Stimulated activated naive CD8-positive, alpha-beta T cell treated with anti-CD3 and anti-CD28 coated beads, Interleukin-15, amount 100 ng/mL, for 72 hours (primary cell): ENCODE measurements at places on chromosomes 11 and 22.
A peak's percentile ranks its signal among the peaks of the same experiment; 100 is the strongest.

DNA sequence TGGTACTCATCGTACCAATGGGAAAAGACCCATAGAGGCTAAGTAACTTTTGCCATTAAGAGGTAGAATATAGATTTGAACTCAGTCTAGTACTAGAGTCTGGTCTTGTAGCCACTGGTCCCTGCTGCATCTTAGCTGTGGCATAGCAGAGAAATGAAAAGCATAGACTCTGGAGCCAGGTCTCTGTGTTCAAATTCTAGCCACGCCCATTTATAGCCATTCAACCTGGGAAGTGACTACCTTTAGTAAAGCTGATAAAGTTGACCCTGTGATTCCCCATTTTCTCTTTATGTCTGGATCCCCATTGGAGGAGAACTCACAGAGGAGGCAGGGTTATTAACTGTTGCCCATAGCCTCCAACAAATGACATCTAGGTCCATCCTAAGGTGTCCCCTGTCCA, 113.6 kb downstream of the ME3 start:
- no peak for DNase-seq

DNA sequence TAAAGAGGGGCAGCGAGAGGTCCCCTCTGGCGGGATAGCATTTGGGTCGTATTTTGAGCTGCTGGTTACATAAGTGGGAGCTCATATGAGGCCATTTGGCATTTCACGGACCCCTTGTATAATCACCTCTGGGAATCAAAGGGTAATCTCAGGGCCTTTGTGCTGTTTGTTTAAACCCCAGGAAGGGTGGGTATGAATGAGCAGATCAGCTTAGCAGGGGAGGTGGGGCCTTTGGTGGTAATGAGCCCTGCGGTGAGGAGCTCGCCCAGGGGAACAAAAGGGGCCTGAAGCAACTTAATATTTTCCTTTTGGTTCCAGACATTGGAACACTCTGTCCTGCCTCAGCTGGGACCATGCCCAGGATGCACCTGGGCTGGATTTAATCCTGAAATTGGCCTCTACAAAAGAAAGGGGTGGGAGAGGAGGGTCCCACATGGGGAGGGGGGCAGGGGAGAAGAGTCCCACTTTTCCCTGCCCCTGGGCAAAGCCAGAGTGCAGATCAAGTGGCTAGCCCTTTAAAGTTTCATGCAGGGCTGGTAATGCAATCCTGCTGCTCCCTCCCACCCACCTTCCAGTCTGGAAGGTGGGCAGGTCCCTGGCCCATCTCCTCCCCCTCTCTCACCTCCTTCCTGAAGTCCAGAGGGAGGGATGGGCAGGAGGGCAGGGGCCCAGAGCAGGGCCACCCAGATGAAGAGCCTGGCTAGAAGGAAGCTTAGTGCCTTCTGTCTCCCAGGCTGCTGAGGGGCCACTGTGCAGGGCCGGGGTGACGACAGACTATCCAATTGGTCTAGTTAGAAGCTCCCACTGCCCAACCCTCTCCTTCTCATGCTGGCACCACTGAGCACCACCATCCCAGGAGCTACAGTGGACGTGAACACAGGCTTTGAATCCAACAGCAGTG, 10.5 kb downstream of the TSKU start:
- no peak for DNase-seq

- no peak for DNase-seq
Measured at GRCh38 chr22:37803639-37804351, 3.9 kb upstream of the GCAT start.

- DNase-seq, result no peak
Measured at GRCh38 chr22:37228106-37229011, 15.7 kb downstream of the RAC2 start.

DNA sequence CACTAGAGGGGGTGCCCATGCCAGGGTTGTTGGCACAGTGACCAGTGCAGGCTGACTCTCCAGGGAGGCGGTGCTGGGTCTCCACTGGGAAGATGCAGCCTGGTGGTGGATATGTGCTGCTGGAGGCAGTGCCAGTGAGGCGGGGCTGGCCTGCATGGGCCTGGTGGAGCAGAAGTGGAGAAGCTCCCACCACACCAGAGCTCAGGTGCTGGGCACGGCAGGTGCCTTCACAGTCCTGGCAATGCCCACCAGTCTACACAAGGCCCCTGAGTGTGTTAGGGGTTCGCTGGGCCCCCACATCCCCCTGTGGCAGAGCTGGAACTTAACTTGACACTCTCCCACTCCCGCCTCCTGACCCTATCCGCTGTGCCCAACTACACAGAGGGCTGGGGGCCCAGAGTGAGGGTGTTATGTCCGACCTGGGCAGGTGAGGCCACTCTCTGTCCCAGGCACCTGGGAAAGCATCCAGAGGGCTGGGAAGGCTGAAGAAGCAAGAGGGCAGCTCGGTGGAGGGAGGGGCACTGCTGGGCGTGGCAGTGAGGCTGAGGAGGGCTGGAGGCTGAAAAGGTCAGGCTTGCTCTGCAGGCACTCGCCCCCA, 102.4 kb upstream of the B3GAT1 start:
- no peak for DNase-seq

GRCh38 chr11:100119176-100119575, 567.9 kb upstream of the ARHGAP42 start:
- DNase-seq, result no peak

DNA sequence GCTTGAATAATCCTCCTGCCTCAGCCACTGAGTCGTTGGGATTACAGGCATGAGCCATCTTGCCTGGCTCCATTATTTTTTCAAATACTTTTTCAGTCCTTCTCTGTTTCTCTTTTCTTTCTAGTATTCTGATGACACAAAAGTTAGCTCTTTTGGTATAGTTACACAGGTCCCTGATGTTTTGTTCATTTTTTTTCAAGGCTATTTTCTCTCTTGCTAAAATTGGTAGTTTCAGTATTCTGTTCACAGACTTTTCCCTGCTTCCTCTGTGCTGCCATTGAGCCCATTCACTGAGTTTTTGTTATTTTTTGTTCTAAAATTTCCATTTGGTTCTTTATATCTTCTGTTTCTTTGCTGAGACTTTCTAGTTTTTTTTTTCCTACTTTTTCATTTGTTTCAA, 166.5 kb downstream of the UVRAG start:
- DNase-seq, result no peak

DNA sequence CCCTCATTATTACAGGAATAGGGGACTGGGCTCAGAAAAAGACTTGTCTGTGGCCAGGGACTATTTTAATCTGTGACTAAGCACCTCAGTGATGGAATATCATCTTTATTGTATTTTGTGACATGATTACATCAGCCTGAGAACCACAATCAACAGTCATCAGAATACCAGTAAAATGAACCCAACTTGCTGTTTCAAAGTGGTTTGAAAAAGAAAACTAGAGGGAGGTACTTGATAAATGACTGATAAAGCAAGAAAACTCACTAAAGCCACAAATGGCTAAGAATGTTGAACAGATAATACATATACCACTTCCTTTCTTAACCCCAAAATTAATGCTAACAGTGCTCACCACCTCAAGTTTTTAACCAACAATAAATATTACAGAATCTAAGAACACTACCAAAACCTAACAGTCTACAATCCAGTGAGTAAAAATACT, 155.7 kb downstream of the ATG16L2 start:
- DNase-seq, result peak; percentile 32

DNA sequence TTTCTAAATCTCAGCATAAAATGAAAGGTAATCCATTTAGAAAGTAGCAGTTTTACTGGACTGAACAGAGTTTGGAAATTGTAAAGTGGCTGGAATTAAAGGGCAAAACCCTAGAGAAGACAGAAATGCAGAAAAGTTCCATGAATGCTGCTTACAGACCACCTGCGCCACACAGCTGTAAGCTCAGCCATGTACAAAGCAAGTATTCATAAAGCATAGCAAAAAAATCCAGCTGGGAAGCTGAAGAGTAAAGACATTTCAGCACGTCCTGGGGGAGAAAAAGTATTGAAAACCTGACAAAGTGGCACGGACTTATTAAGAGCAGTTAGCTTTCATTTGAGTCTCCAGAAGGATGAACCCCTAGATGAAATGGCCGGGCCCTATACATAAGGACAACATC, 220.1 kb upstream of the CNTN5 start:
- no peak for DNase-seq

GRCh38 chr11:33734441-33735270, 1.6 kb downstream of the CD59 start:
- DNase-seq, result no peak

DNA sequence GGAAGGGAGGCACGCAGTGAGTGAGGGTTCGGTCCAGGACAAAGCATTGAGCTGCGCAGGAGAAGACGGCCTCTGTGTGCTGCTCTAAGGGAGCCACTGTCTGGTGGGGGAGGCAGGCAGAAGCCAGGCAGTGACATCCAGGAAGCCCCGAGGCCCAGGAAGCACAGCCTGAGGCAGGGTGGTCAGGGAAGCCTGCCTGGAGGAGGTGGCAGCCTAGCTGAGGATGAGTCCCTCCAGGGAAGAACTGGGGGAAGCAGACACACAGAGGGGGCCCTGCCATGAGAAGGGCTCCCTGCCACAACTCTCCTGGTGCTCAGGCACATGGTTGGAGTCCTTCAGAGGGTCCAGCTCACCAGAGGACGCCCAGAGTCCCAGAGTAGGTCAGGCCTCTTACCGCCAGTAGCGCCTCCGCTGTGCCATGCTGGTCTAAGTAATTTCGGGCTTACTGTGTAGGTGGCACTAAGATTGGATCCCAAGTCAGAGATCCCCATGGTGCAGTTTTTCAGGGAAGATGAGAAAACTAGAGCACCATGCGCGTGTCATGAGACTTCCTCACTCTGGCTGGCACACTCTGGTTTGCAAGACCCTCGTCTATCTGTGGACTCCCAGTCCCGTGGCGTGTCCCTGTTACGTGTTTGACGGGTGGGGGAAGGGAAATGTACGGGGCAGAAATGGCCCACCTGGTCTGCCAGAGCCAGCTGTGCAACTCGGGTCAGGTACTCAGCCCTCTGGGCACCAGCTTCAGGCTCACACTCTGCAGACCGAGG, 887.2 kb downstream of the BRD1 start:
- DNase-seq, result no peak

GRCh38 chr22:29339381-29340235, 24.1 kb upstream of the RASL10A start:
- DNase-seq, result no peak

DNA sequence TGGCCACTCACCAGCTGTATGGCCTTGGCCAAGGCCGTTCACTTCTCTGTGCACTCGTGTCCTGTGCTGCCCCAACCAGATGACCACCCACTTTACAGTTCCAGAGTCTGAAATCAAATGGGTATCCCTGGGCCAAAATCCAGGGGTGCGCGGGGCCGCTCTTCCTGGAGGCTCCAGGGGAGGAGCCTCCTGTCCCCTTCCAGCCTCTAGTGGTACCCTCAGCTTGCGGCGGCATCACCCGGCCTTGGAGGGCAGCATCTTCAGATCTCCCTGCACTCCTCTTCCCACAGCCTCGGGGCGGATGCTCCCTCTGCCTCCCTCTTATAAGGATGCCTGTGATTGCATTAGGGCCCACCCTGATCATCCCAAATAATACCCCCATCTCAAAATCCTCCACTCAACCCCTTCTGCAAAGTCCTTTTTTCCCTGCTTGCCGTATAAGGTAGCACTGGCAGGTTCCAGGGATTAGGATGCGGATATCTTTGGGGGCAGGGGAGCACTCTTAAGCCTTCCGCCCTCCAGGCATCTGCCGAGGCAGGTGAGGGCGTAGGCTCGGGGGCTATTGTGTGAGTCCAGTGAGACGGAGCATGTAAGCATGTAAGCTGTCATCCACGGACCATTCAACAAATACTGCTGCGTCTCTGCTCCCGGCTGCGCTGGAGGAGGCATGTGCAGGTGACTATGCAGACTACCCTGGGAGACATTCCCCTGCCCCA, 24.4 kb upstream of the SHISAL1 start:
- DNase-seq, result no peak

DNA sequence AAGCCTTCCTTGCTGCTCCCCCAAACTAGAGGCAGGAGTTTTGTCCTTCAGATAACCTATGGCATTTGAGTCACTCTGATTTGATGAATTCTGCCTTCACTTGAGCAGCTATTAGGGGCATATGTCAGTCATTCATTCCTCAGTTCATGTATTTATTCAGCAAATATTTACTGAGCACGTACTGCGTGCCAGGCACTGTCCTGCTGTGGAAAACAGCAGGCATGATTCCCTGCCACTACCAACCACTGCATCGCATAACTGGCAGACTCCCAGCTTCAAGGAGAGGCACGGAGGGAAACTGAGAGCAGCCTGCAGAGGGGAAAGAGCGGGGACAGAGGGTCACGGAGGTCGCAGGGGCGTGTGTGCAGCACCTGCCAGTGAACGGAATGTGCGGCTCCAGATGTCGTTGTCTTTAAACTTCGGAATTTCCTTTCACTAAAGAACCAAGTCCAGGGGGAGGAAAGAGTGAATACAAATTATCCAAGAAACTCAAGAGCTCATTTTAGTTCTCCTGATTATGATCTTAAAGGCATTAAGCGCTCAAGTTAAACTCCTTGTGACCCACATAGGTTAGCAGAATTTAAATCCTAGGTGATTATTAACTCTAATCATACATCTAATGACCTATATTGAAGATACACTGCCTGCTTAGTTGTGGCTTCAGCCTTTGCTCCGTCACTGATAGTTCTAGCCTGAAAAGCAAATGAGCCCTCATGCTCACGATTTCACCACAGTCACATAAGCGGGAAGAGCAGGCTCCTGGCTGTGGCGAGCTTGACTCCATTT, 12.6 kb downstream of the PPARA start:
- no peak for DNase-seq

- no peak for DNase-seq
Measured at GRCh38 chr11:118918686-118919280, 6.9 kb downstream of the BCL9L start.

DNA sequence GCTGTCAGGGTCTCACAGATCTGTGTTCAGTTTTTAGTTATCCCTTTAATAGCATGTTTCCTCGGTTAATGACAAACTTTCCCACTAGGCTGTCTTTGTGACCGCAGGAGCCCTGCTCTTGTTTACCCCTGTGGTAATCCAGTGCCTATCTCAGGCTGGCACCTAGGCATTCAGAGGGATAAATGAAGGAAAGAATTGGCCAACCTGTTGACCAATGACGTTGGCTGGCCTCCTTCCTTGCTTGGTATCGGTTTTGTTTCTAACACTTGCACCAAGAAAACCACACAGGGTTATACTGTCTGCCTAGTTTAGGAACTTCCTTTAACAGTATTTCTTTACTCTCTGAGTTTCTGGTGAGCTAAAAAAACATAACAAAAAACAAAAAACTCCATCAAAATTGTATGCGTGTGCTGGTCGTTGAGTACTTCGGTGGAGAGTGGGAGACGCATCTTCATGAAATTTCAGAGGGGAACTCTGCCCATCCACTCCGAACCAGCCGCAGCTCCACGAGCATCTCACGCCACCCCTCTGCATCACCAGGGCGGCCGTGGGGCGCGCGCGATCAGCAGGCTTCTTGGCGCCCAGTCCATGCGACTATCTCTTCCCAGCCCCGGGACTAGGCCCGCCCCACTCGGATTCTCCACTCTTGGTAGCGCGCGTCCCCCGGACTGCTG, 563 bp upstream of the ENDOD1 start:
- DNase-seq, result peak; percentile 36

DNA sequence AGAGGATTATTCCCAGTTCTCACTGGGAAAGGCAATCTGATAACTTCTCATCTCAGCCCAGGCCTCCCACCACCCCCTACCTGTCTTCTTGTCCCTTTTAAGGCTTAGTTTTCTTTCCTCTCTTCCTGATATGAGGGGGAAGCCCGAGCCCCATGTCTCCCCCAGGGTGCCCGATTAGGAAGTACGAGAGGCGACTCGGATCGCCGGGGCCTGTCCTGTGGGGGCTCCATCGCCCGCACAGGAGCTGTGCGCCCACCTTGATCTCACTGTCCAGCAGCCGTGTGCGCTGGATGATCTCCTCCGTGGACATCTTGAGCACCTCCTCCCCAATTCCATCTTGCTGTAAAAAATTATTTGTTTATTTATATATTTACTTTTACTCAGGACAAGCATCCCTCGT, 628 bp downstream of the PSMC3 start:
- DNase-seq, result no peak

- no peak for DNase-seq
Measured at GRCh38 chr11:24617856-24618255, 121.0 kb downstream of the LUZP2 start.
